ENCODE measurements at places on chromosomes 1 and 21. TPM values are rescaled to one million over a fixed set of nuclear protein-coding genes. Genes with fewer than 3 reads are reported as not detected.

DNA sequence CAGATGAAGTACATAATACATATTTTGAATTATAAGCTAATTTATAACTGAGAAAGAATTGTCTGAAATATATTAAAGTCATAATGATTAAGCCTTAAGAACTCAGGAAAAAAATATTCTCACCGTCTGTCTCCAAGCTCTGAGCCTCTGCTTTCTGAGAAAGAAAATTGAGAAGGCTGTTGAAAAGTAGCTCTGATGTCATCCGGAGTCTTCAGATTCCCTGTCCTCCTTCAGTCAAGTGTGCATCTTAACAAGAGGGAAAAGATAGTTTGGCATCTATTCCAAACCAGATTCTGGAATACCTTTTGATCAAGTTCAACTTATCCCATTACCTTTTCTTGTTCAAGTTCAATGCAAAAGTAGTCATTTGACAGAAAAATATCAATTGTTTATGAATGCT lies 50.6 kb downstream of the NRIP1 start:
- no peak for DNase-seq

DNA sequence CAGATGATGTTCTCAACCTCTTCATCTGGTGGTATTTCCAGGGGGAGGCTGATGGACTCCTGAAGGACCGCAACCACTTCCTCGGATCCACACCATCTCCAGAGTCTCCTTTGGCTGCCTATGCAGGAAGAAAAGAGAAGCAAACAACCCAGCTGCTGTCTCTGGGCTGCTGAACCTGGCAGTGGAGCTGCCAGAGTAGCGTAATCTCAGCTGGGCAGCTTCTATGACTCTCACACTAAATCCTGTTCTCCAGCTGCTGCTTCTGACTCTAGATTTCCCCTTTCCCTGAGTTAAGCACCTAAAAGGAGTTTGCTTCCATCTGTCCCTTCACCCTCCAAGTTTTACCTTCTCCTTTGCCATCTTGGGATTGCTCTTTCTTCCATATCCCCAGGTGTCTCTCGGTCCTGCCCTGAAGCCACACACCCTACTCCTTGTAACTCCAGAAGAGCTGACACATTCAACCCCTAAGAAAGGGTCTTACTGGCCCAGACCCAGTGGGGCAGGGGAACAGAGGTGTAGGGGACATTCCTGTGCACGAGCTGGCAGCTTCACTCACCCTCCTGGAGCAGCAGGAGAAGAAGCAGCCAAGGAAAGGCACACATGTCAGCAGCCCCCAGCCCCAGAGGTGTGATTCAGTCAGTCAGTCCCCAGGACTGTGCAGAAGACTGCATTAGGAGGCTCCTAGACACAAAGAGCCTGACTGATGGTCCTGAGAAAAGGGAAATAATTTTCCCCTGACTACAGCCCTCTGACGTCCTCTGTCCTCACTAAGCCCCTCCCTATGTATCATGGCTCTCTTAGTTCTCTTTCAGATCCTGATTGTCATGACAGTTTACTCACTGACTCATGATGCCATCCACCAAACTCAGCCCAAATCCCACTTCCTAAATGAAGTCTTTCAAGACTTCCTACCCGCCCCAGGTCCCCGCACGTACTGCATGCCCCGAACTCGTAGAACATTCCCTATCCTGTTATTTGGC lies at the start of gene SLAMF9:
TSS of gene SLAMF9 (minus strand) at position 702 of the 980 bp plus-strand sequence. CDS start at position 602, 100 bp downstream.
- DNase-seq: no peak

GRCh38 chr1:230906226-230906625 lies 37.9 kb upstream of the C1orf198 start:
- no peak for DNase-seq

DNA sequence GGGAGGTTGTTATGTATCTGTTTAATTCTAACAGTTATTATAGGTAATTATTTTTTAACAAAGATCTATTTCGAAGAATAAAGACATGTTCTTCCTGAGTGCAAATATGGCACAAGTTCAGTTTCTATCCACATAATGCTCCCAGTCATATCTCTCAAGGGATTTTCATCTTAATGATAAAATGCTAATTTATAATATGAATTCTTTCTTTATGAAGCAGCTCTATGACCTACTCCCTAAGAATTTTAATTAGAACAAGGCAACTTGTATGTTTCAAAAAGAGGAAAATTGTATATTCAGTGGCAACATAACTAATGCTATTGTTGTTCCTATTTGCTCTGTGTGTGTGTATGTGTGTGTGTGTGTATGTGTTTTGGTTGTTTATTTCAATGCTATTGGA lies 1222.1 kb upstream of the NCAM2 start:
- DNase-seq: no peak

DNA sequence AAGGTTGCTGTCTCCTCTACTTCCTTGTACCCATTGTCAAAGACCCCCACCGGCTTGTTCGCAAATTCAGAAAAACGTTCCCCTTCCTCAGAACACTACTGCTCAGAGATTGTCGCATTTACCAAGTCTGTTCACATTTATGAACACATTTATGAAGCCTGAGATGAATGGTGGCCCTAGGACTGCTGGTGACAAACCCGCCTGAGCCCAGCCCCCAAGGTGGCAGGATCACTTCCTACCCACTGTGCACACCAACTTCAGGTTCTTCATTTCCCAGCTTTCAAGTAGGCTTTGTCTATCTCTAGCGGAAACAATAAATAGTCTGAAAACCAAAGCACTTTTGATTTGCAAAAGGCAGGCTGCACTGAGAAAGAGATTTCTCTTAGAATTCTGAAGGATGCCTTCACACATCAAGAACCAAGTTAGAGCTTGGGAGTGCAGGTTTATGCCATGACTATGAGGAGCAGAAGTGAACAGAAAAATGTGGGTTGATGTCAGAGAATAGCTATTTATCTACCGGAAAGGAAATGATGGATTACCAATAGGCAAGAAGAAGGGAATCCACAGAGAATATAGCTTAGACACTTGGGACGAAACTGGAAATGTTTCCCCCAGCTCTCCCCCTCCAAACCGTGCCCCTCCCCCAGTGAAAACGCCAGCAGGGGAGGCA lies 200.5 kb downstream of the TOMM20 start:
- DNase-seq: no peak

GRCh38 chr1:3604997-3605823 lies 6.1 kb downstream of the MEGF6 start:
- DNase-seq: no peak

Gene LCE6A
- total RNA-seq: not detected

All from sigmoid colon (tissue), 7 donors.